NCI-H1092 (cell line): ENCODE measurements at places on chromosomes 3 and 15.

DNA sequence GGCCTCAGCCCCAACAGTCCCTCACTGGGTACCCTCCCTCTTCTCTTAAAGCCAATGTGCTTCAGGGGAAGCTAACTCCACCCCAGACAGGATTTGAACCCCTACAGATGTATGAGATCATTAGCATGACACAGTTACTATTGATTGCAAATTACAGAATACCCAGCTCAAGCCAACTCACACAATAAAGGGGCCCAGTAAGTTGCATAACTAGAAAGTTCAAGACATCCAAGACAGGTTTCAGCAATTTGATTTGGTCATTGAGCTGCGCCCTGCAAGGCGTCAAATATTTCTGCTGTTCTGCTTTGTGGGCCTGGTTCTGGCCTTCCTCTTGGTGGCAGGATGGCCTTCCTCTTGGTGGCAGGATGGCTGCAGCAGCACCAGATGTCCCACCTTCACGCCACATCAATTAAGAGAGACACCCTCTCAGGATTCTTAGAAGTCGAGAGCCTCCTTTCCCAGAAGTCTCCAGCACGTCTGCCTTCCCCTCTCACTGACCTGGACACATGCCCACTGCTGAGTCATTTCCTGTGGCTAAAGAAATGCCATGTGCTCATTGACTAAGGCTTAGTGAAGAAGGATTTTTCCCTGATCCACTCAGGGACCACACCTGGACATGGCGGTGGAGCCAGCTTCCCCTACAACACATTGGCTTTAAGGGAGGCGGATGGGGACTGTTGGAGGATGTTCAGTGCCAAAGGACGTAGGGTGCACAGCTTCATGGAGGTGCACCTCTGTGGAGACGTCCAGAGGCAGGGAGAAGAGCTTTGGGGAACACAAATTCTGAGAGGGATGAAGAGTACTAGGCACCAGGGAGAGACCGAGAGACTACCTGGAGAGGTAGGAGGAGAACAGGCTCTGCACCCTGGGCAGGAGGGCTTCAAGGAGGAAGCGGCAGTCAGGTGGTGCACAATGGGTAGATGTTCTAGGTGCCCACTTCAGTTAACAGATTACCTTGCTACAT is 49.1 kb downstream of the DNASE1L3 start:
- no peak for DNase-seq

DNA sequence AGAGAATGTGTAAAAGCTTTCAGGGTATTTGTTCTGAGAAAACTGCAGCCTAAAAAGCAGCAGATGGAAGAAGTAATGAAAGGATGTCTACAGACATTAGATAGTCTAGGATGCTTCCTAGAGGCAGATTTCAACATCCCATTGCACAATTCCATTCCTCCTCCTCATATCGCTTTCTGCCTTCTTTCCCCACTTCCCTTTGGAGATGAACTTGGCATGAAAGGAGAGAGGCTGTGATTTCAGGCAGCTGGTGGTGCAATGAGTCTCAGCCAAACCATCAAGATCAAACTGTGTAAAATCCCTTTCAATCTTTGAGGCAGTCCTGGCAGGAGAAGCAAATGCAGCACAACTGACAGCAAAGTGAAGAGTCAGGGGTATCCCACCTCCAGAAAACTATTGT is 438.7 kb upstream of the KCNMB2 start:
- no peak for DNase-seq

GRCh38 chr3:38314764-38315487 is 31.7 kb upstream of the XYLB start:
- no peak for DNase-seq

DNA sequence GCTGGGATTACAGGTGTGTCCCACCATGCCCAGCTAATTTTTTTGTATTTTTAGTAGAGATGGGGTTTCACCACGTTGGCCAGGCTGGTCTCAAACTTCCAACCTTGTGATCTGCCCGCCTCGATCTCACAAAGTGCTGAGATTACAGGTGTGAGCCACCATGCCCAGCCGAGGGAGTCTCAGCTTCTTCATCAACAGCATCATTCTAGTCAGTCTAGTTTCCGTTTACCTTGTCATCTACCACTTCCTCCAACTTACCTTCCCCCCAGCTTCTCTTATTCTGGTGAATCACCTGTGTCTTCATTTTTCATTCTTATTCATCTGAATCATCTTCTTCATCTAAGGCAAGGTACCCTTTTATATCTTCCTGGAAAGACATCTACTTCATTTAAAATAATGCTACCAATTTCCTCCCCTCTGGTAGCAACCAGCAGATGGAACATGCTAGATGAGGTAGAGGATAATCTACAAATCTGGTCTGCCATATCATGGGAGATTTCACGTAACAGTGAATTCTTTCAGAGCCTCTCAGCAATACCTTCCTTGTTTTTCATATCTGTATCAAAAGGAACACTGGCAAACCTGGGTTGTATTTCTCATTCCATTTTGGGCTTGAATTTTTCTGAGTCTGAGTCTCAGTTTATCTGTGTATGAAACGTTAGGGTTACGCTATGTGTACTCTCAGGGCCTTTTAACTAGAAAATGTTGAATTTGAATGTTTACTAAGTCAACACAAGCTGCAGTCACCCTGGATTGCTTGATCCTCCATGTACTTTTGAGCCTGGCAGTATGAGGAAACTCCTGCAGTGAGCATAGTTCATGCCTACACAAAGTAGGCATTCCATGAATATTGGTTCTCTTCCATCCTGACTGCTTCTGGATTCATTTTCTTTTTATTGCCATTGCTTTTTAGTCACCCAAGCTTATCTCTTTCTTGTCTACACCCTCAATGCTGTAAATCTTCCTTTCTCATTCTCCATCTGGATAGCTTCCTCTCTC is 16.8 kb downstream of the LPP start:
- DNase-seq = no peak

DNA sequence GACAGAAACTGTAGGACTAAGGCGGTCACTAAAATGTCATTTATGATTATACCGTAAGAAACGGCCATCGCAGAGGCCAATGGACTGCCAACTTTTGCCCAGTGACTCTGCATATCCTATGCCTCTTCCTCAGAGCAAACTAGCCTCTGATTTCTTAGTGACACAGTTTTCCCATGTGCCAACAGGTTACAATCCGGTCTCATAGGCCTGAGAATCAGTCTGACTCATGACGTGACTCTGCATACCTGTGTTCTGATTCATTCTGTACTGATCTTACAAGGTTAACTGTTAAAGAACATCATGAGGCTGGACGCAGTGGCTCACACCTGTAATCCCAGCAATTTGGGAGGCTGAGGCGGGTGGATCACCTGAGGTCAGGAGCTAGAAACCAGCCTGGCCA is 17.8 kb downstream of the RUBCN start:
- no peak for DNase-seq

- DNase-seq = no peak
These were observed 429.8 kb downstream of the FOXP1 start for GRCh38 chr3:71153713-71154112.

DNA sequence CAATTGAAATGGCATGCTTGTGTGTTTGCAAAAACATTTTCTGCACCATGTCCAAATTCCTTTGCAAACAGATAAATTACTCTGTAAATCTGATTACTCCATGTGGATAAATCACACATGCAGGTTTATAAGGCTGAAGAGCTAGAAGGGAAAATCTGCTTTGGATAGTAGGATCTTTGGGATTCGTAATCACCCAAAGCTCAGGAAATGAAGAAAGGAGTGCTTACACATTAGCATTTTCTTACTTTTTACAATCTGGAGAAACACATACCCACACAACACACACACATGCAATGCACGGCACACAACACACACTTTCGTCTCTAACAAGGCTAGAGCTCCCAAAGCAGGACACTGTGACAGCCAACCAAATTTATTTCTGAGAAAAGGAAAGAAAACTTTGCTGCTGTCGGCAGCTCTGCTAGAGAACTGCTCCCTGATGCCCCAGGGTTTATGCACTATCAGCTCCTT is 2.1 kb downstream of the LSAMP start:
- no peak for DNase-seq

- DNase-seq = no peak
These were observed 132.8 kb downstream of the OSBPL10 start for GRCh38 chr3:31848163-31848818.

DNA sequence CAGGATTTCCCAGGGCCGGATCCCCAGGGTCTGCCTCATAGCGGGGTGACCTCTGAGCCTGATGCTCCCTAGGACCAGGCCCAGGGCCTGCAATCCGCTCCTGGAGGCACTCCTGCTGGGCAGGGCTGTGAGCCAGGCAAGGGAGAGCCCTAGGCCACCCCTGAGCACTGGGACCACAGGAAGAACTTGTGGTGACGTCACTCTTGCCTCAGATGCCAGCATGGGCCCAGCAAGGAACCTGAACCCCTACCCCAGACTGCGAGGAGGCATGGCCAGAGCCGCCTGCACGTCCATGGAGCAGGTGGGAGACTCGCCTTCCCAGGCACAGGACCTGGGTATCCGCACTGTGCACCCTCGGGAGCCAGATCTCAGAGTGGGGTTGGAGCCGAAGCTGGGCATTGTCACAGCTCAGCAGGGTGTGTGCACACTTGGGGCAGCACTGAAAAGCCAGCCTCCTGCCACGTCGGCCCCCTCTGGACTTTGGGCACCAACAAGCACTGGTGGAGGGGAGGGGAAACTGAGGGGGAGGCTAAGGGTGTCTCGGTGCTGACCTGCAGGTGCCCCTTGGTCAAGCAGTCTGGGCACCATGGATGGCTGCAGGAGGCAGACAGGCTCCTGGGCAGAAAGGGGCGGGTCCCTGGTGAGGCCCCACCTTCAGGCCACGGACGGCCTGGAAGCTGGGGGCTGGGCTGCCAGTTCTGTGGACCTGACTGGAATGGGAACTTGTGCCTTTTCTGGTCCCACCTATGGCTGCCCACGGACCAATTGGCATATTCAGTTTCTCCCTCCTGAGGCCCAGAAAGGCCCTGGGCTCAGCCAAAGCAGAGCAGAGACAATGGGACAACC is 49.3 kb downstream of the SLC6A20 start:
- no peak for DNase-seq
